ENCODE measurements at places on chromosomes 7 and 10. TPM values are rescaled to one million over a fixed set of nuclear protein-coding genes. Genes with fewer than 3 reads are reported as not detected.

Gene OPALIN
- total RNA-seq = not detected

Gene SEMA3E
- total RNA-seq = 1.6 TPM

Gene PDE1C
- 43.1 TPM for total RNA-seq

Gene MSMB
- total RNA-seq = not detected

Gene SNX13
- 34.2 TPM for total RNA-seq

All from GM23248 (cell line).